Activated T-cell treated with anti-CD3 and anti-CD28 coated beads, Interleukin-2, amount 50 U/mL, for 4 hours (primary cell): ENCODE measurements at places on chromosomes 2 and 18.

- DNase-seq: no peak
These were observed 414.3 kb upstream of the HS6ST1 start for GRCh38 chr2:128732976-128733431.

GRCh38 chr2:86368161-86368824 is 30.9 kb upstream of the REEP1 start:
- peak; percentile 27 for DNase-seq

GRCh38 chr2:205189301-205189700 is 493.0 kb upstream of the NRP2 start:
- DNase-seq: no peak

GRCh38 chr2:31319406-31320175 is 85.6 kb downstream of the EHD3 start:
- DNase-seq: no peak

- no peak for DNase-seq
These were observed 317.6 kb upstream of the NCKAP5 start for GRCh38 chr2:133885847-133886246.

DNA sequence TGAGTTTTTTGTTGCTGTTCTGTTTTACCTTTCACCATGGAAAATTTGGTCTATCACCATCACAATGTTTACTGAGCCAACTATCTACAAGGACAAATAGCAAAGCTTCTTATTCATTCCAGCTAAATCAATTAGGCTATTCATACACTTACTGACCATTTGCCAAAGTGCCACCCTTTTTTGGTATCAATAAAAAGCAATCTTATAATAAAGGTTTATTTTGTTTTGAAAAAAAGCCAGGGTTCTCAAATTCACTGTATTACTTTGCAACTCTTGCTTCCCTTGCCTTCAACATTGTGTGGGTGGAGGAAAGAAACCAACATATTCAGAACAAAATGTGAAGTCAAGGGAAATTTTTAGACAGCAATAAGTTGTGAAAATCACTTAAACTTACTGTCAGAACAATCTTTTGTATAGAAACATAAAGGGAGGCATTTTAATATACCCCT is 15.3 kb downstream of the PELI1 start:
- DNase-seq: no peak

- no peak for DNase-seq
These were observed 1548.8 kb upstream of the LRRTM1 start for GRCh38 chr2:81853341-81853740.

- DNase-seq: no peak
These were observed 856.3 kb upstream of the SALL3 start for GRCh38 chr18:78123144-78123909.

- no peak for DNase-seq
These were observed 1.7 kb downstream of the HNRNPLL start for GRCh38 chr2:38600921-38601455.

DNA sequence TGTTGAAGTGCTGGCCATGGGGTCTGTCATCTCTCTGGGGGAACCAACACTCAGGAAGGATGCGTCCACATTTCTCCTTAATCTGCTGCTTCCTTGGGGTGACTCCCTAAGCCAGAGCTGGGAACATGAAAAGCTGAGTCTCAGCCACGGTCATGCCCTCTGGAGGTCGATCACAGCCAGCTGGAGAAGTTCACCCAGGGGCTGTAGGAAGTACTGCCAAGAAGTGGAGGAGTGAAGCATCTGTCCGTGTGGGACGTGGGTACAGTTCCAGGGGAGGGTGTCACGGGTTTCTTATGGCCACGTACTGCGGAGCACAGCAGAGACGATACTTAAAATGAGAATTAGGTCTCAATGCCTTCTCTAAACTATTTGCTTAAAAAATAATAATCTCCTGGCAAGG is 42.4 kb upstream of the IGFBP2 start:
- no peak for DNase-seq

DNA sequence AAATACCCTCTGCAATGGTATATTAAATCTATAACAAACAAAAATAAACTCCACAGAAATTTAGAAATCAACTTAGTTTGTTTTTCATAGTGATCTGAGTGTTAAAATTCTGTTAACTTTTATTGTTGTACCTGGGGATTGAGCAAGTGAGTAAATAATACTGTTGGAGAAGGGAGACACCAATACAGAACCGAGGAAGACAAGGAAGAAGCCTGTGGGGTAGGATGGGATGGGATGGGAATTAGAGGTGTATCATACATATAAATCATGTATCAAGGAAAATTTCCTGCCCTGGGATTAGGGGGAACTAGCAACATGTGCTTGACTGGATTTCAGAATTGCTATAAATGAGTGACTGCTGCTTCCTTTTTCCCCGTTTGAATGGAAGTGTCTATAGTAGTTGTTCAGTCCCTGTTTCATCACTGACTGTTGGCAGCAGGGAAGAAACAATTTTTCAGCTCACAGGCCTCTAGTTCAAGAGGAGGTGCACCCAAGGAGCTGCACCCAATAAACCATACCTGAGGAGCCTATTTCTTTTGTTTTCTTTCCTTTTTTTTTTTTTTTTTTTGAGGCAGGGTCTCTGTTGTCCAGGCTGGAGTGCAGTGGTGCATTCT is 53.1 kb downstream of the SP110 start:
- no peak for DNase-seq

GRCh38 chr2:127185705-127186104 is 34.4 kb downstream of the CYP27C1 start:
- DNase-seq: no peak

DNA sequence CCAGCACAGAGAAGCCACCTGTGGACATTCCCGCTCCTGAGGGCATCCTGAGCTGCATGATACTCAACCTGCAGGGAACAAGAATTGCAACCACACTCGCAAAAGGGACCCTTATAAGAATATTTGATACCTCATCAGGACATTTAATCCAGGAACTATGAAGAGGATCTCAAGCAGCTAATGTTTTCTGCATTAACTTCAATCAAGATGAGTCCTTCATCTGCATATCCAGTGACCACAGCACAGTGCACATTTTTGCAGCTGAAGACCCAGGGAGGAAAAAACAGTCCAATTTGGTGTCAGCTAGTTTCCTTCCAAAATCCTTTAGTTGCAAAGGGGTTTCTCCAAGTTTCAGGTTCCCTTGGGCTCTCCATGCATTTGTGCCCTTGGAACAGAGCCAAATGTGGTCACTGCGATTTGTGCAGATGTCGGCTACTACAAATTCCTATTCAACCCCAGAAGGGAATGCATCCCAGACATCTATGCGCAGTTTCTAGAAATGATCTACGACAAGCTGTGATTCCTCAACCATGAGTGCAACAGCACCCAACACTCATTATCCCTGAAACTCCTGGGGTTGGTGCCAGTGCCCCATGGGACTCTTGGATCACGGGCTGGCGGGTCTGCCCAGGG is 23.3 kb upstream of the FHOD3 start:
- no peak for DNase-seq

GRCh38 chr18:61580046-61580445 is 246.8 kb downstream of the CDH20 start:
- DNase-seq: no peak

DNA sequence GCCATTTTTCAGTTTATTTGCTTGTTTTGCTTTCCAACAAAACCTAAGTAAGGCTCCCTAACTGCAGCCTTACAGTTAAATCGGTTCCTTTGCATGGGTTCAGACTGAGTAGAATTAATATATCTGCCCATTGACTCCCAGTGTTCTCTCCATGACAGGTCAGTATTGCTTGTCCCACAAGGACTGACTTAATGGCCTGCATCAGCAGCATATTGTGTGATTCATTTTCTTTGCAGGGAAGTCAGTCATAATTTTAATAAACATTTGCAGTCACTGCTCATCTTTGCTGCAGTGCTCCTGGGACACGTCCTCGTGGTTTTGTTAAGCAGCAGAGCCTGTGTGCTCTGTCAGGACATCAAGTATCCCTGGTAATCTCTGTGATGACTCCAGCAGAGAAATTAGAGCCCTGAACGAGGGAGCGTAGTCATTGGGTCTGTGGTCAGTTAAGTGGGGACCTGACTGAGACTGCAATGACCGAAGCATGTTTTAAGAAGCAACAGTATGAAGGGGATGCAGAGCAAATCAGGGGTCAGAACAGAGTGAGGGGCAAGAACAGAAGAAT is 93.3 kb downstream of the CDH20 start:
- DNase-seq: no peak

DNA sequence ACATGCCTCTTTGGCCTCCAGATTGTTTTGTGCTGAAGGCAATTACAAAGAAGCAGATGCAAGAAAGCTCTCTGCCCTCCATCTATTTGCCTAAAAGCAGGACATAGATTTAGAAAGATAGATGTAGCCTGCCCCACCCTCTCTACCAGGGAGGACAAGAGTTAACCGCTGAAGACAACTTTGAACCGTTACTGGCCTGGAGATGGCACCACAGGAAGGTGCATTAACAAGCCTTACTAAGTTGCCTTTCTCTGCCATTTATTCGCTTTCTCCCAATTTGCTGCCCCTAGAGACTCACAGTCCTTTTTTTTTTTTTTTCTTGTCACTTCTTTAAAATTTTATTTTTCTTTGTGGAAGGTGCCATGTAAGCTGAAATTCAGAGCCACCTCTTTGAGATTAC is 28.8 kb upstream of the RMDN2 start:
- DNase-seq: no peak

- no peak for DNase-seq
These were observed 177.8 kb downstream of the TMEM163 start for GRCh38 chr2:134540990-134541389.

DNA sequence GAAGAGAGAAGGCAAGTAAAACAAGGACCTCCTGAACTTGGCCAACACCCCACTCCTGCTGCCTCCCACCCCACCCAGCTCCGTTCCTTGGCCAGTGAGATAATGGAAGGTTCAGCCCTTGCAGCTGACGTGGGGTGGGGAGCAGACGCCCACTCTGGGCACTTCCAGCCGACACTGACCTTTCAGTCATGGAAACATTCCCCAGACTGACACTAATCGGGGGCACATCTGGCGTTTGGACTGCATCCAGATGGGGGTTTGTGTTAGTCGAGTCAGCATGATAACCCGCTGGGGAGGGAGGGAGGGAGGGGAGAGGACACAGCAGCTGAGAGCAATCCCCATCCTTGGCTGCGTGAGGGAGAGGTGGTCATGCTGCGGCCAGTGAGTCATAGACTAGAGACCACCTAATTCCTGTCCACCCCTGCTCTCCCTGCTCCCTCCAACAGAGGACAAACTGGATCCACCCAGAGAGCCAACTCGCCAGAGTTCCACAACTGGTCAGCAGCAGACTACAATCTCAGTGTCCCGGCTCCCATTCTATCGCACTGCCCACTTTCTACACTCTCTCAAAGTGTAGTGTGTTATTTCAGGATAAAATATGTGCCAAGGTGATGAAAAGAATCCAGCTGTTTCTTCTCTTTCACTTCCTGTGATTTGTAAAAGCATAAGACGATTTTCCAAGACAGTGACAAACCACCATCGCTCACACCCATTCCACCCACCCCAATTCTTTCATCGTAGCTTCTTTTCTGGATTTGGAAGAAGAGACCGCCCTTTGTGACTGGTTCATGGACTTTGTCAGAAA is 115.4 kb upstream of the PKDCC start:
- DNase-seq: no peak

- DNase-seq: no peak
These were observed 5.7 kb downstream of the SLC40A1 start for GRCh38 chr2:189574793-189575475.

GRCh38 chr2:9627310-9627709 is 3.5 kb downstream of the YWHAQ start:
- DNase-seq: no peak

- DNase-seq: no peak
These were observed 69.6 kb downstream of the R3HDM1 start for GRCh38 chr2:135600915-135601314.

DNA sequence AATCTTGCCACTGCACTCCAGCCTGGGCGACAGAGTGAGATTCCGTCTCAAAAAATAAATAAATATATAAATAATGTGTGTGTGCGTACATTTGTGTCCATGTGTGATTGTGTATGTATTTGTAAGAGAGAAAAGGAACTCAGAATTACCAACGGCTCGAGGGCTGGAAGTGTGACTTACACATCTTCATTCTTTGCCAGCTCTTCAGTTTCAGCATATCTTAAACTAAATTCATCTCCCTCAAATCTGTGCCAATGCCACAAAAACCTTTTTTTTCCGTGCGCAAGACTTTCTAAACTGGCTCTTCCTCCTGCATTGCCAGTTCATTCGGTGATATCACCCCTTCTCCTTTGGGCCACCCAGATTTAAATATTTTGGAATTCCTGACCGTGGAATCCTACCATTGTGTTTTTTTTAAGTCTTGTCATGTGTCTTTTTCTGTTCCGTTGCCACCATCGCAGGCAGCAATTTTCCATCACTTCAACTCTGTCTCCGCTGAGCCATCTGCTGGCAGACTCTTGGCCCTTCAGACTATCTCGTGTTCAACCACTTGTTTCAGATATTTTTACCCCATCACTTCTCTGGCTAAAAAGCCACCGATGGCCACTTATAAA is 77.0 kb upstream of the ZNF532 start:
- DNase-seq: no peak

- no peak for DNase-seq
These were observed 123.9 kb downstream of the UXS1 start for GRCh38 chr2:106070181-106070580.

- DNase-seq: no peak
These were observed 3.1 kb upstream of the ARID5A start for GRCh38 chr2:96533292-96534073.

DNA sequence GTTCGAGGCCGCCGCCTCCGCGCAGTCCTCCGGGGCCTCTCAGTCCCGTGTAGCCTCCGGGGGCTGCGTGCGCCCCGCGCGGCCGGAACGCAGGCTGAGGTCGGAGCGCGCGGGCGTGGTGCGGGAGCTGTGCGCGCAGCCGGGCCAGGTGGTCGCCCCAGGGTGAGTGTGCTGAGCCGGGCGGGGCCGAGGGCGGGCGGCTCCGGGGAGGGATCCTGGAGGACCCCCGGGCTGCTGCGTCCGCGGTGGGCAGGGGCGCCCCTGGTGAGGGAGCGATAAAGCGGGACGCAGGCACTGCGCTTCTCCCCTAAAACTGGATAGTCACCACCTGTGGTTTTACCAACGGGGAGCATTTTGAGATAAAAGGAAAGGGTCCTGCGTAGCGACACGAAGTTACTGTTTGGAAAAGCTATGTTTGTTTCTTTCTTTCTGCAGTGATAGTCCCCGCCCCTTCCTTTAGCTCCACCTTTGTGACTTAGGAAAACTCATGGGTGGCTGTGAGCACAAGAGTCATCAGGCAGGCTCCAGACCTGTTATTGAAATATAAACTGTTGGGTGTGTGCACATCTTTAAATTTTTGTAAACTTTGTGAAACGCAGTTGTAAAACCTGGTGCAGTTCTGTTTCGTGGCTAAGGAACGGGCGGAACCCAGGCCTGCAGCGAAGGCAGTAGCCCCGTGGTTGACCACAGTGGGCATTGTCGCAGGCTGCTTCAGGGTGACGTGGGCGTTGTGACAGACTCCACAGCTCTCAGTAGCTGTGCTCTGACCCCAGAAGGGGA is 687 bp downstream of the CTDP1 start:
- DNase-seq: peak; percentile 32
